ENCODE measurements at places on chromosomes 7 and 10. TPM values are rescaled to one million over a fixed set of nuclear protein-coding genes. Genes with fewer than 3 reads are reported as not detected.

DNA sequence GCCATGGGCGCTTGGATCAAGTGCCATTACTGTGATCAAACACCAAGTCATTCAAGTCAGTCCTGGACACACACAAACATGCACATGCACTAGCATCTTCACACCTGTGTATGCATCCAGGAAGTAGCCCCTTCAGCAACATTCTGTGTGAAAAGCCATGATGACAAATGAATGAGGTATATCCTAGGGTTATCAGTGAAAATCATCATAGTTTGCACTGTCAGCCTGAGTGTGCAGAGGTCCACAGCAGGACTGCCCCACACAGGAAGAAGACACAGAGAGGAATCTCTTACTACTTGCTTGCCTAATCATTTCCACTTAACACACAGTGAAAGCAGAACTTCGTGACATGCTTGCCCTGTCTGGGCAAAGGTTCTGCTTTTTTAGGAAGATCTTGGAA lies 184.0 kb upstream of the ADO start:
- DNase-seq, result no peak

GSAP gene
- 15.9 TPM for total RNA-seq

GRCh38 chr7:33050535-33051318 lies 11.8 kb downstream of the NT5C3A start:
- DNase-seq, result no peak

- peak; percentile 85 for DNase-seq
These were observed 9.9 kb downstream of the ZNF511 start for GRCh38 chr10:133318494-133319127.

- no peak for DNase-seq
These were observed 22.4 kb downstream of the REEP3 start for GRCh38 chr10:63543576-63543962.

Measured in natural killer cell treated with Interleukin-12 subunit alpha and Interleukin-12 subunit beta and Interleukin-15 and Interleukin-18, amount 100 ng/mL, for 72 hours (primary cell).